ENCODE measurements at places on chromosomes 7 and 10. TPM values are rescaled to one million over a fixed set of nuclear protein-coding genes. Genes with fewer than 3 reads are reported as not detected.
A peak's percentile ranks its signal among the peaks of the same experiment; 100 is the strongest.

- DNase-seq = peak; percentile 80
These were observed 163.0 kb downstream of the SUGCT start for GRCh38 chr7:40297741-40298311.

- DNase-seq = no peak
These were observed 8.5 kb upstream of the MRPS33 start for GRCh38 chr7:141023295-141023694.

GRCh38 chr7:22121702-22122474 lies 176.2 kb upstream of the CDCA7L start:
- no peak for DNase-seq

DNA sequence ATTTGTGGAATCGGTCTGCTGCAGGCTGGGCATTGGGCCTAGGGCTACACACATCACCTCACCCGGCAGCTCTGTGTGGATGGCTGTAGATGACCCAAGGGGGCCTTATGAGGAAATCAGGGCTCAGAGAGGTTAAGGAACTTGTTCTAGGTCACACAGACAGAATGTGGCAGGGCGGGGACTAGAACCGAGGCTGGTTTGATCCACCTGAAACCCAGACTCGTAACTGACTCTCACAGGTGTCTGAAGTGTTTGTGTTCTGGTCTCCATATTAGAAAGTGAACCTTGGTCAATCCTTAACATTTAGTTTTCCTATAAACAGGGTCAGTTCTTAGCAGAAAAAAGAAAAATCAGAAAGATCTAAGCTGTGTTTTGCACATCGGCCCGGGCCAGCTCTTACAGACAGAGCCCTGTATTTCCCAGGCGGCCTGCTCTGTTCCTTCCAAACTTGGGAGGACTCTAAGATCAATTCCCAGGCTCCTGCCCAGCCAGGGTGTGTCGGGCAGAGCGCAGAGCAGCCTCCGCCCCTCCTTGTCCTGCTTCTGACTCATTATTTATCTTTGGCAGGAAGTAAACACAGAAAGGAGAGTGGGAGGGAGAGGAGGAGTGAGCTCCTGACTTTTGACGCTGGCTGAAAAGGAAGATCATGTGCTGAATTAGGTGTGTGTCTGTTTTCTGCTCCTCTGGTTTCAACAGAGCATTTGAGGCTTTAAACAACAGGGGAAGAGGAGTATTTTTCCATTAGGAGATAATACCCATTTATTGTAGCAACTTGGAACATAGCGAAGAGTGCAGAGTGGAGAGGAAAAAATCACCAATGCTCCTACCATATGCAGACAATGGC lies 74.1 kb downstream of the TACC2 start:
- DNase-seq = peak; percentile 85

DNA sequence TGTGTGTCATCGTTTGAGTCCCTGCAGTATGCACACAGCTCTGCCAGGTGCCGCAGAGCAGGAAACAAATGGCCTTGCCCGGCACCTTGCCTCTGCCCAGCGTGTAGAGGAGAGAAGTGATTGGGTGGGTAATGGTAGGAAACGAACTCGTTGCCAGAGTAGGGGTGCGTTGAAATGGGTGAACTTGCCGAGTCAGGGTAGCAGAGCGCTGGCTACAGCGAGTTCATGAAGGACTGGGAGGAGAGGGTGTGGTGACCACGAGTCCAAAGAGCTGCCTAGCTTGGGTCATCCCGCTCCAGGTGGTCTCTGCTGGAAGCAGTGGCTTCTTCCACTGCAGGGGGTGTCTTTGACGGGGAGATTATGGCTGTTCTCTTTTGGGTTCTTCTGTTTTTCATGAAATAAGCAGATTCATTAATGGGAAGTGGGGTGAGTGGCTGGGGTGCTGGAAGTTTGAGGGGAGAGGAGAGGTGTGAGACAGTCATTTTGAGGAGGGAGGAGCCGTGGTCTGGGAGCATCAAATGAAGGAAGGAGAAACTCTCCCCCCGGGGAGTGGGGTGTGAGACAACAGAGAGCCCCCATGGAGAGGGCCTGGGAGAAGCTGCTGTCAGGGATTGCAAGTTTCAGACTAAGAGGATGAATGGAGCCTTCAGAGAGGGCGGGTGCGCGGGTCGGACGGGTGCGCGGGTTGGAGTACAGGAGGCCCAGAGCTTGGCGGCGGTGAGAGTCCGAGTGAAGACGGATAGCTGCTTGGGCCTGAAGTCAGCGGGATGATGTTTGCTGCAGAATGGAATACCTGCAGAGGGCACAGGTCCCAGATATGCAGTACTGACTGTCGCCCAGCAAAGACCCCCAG lies 26.2 kb downstream of the PPP2R2D start:
- DNase-seq = no peak

DNA sequence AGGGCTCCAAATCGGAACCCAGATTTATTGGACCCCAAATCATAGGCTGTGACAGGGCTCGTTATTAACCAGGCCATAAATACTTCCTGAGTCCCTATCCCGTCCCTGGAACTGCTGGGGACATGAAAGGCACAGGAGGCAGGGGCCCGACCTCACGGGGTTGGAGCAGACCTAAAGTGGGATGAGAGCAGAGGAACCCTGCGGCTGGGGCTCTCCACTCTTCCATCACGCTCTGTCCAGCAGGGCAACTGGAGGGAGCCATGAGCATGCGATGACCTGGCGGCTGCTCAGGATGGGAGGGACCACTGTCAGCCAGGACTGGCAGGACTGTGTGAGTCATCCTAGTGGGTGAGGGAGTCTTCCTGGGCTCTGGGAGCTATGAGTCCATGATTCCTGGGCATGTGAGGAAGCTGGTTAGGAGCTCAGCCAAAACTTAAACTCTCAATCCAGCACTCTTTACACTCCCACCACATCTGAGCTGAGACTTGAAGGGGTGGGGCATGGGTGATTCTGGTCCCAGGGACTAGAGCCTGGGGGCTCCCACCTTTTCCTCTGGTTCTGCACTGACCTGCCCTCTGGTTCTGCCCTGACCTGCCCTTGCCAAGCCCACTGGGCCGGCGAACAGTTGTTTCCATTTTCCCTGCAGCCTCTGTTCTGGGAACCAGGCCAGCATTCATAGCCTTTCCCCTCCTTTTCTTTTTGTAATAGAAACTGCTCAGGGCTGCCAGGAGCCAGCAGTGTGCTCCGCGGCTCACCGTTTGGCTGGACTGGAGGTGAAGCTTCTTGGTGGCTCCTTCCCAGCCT lies 47.1 kb downstream of the SYPL1 start:
- peak; percentile 99 for DNase-seq

- DNase-seq = peak; percentile 48
These were observed 792 bp downstream of the ZNF746 start for GRCh38 chr7:149496642-149497391.

DNA sequence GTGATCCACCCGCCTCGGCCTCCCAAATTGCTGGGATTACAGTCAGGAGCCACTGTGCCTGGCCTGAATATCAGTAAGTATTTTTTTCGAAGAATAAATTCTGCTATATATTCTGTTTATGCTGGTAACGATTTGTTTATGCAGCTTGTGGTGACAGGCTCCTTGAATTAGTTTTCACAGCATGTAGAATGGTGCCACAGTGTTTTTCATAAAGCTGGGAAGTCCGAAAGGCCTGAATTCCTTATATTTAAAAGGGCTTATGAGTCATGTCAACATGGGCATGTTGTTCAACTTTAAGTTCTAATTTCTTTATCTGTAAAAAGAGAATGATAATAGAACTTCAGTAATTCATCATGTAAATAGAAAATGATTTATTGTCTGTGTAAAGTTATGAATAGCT lies 42.2 kb upstream of the WASL start:
- no peak for DNase-seq

DNA sequence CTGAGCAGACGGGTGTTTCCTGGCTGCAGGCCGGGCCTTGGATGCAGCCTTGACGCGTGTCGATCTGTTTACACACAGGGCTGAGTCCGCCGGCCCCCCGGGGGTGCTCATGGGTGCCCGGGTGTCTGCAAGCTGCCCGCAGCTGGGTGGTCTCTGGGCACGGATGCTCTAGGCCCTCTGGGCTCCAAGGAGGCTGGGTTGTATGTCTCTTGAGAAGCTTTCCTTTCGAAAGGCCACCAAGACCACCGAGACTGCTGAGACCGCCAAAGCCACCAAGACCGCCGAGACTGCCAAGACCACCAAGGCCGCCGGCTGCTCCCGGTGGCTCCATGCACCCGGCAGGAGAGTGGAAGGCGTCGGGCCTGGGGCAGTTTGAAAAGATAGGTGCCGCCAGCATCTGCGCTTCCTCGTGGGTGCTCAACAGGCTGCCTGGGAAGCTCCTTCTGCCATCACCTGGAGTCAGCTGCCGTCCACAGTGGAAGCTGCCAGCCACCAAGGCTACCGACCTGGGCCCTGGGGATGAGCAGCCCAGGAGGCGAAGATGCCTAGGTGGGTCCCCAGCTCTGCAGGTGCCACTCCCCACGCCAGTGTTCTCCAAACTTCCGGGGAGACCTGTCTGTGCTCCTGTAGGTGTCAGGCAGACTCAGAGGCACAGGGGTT lies 121.1 kb downstream of the INPP5A start:
- no peak for DNase-seq

DNA sequence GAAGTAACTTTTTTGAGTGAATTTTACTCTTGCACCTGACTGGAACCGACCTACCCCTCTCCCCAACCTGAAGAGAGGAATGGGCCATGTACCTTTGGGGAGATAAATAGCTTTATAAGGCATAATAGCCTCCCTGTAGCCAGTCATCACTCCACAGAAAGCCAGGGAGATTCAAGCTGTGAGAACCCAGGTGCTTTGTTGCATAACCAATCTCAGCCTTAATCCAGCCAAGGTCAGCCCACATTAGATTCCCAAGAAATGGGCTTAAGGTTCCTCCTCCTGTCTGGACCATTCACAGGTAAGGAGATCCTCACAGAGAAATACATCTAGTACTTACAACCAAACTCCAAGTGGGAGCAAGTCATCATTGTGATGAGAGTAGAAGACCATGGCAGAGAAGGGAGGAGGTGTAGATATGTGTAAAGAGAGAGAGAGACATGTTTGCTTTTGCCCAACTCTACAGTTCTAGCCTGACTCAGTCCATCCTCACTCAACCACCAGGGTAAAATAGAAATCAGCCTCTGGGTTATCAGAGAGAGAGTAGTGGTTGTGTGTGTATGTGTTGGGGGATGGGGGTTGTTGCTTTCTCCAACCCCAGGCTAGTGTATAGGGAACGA lies 23.6 kb downstream of the SKIDA1 start:
- DNase-seq = no peak

DNA sequence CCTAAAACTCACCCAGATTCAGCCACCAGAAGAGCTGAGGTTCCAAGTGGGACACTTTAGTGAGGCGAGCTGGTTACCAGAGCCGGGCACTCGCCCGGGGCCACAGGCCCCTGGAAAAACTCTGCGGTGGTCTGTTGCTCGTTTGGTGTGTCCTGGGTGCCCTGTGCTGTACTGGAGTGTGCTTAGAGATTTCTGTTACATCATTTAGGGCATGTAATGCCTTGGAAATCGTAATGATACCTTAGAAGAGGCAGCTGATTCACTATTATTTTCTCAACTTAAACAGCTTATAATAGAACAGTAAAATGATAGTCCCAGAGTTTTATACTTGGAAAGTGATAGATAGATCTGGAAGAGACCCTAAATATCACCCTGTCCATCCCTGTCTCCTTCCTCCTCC lies 48.5 kb upstream of the BTBD16 start:
- no peak for DNase-seq

GRCh38 chr7:116013675-116014074 lies 16.9 kb downstream of the TFEC start:
- no peak for DNase-seq

The C10orf62 gene
- total RNA-seq = not detected

The ACTL6B gene
- not detected for total RNA-seq

The FRMPD2 gene
- total RNA-seq = not detected
